ENCODE measurements at places on chromosomes 5 and 9.

DNA sequence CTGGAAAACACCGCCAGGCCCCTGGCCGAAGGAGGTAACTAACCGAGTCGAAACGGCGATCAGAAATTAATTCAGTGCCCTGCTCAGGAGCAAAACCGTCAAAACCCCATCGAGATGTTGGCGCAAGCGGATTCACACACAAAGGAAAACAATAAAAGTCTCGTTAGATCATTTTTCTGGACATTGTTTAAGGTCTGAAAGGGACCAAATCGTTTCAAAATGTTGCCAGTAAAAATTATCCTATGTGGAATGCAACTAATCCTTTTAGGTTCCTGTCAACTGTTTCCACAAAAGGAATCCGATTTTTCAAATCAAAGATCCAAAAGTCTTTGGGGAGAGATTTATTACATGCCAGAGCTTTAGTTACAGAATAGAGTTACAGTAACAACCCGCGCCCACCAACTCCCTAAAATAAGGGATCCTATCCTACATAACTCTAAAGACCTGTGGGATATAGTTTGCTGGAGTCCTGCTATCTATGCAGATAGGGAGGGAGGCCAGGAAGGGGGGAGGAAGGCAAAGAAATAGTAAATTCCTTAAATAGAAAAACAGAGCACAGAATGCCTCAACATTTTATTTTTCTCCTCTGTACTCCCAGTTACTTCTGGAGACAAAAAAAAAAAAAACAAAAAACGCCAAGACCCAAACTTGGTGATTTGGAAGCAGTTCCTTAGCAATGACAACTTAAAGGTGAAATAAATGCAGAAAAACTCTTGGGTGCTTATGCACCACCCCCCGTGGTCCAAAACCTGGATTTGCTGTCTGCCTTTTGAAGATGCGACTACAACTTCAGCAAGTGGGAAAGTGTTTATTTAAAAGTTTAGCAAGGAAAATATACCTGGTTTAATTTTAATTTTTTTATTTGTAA, 10.6 kb downstream of the FOXD1 start:
- no peak for DNase-seq

GRCh38 chr5:142981475-142981874, 211.3 kb downstream of the ARHGAP26 start:
- DNase-seq, result no peak

DNA sequence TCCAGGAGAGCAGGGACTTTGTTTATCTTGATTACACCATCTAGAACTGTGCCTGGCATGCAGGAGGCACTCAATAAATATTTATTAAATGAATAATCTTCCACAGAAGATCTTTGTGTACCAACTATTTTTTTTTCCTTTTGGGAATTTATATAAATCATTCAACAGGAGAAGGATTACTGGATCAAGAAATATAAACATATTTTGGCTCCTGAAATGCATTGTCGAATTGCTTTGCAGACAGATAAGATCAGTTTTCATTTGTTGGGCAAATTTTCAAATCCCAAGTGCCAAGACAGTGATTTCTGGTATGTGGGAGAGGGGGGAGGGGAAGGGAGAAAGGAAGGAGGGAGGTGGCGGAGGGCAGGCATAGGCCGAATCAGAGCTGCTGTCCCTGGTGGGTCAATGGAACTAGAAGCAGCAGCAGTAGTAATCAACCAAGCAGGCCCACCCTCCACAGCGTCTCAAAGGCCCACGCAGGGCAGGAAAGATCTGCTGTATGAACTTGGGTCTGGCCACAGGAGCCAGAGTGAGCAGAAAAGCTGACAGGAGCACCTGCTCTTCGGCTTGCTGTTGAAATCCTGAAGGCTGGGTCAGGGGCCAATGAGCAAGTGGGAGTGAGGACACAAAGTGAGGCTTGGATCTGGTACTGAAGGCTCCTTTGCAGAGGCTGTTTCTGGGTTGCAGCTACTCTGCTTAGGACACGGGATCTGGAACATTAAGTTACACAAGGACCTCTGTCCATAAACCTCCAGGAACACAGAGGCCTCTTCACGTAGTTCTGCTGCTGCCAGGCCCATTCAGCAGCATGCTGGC, 15.8 kb upstream of the TRAF1 start:
- no peak for DNase-seq

- DNase-seq, result no peak
Observed at GRCh38 chr5:133236976-133237375, 185.2 kb downstream of the HSPA4 start.

DNA sequence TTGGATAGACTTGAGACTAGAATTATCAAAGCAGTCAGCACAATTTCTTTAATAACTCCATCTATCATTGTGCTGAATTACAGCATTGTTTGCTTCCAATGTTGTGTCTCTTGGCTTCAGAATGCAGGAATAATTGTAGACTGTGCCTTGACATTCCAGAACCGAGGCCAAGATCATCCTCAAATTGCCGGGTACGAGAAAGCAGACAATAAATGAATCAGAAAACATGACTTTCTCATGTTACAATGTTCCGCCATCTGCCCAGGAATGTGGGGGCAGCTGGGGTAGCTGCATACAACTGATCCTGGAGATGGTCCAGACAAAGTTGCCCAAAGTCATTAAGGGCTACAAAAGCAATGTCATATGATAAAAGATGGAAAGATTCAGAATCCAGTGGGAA, 206.2 kb upstream of the SGCD start:
- DNase-seq, result no peak

DNA sequence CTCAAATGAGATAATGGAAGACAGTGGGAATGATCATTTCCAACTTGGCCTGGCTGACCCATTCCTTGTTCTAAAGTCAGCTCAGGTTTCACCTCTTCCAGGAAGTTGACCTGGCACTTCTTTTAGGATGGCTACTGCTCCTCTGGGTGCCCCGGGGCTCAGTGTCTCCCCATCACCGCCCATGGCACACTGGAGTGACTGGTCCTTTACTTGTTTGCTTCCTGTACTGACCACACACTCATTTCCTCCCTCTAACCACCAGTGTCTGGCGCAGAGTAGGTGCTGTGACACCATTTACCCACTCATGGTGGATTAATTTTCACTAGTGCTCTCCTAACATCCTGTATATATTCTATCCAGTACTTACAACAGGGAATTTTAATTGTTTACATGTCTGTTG, 183.5 kb downstream of the CDK5RAP2 start:
- DNase-seq, result no peak

DNA sequence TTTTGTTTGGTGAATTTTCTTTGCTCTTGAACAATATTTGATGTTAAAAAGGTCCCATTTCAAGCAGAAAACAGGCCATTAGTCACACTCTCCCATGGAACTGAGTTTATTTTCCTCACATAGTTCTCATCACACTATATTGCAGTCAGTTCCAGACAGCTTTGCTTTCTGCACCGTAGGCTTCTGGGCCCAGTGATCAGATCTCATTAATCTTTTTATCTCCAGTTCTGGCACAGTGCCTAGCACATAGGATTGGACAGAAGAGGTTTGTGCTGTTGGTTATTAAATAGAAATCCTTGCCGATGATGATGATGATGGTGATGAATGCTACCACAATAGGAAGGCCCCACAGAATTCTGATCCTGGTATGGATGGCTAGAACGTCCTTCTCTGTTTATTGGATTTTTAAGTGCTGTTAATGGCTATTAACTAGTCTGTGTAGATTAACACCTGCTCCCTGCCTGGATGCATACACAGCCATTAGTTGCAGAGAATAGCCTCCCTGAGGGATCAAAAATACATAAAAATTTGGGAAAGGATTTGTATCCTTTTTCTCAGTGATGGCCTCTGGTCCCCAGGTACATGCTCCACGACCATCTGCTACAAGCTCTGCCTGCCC, 52.0 kb upstream of the NTRK2 start:
- no peak for DNase-seq

- no peak for DNase-seq
Observed at GRCh38 chr5:135642488-135642870, 63.7 kb upstream of the CXCL14 start.

- no peak for DNase-seq
Observed at GRCh38 chr5:10063997-10064396, 185.7 kb downstream of the ATPSCKMT start.

All from Kasumi-1 (cell line).